Muscle of leg (tissue), 16 donors: ENCODE measurements at places on chromosomes 1 and 21. TPM values are rescaled to one million over a fixed set of nuclear protein-coding genes. Genes with fewer than 3 reads are reported as not detected.

The SETD4 gene
- 15.9 TPM for total RNA-seq

The LRRC41 gene
- 49.5 TPM for total RNA-seq

The ACBD3 gene
- 32.8 TPM for total RNA-seq

The SNIP1 gene
- 7.2 TPM for total RNA-seq

- DNase-seq, result no peak
- no peak overlapping the region for H3K4me3 ChIP-seq
- no peaks in the 10 kb centered on the region for H3K36me3 ChIP-seq
- no peaks in the 10 kb centered on the region for H3K27me3 ChIP-seq
These were observed 119.9 kb downstream of the KCNJ15 start for GRCh38 chr21:38376693-38377092.

- H3K27me3 ChIP-seq, result no peaks in the 10 kb centered on the region
- no peaks in the 10 kb centered on the region for H3K36me3 ChIP-seq
- H3K27ac ChIP-seq, result no peak overlapping the region
- H3K4me1 ChIP-seq, result peaks cover 15% of the 10 kb centered on the region
These were observed 37.5 kb downstream of the XCL2 start for GRCh38 chr1:168506204-168506819.

DNA sequence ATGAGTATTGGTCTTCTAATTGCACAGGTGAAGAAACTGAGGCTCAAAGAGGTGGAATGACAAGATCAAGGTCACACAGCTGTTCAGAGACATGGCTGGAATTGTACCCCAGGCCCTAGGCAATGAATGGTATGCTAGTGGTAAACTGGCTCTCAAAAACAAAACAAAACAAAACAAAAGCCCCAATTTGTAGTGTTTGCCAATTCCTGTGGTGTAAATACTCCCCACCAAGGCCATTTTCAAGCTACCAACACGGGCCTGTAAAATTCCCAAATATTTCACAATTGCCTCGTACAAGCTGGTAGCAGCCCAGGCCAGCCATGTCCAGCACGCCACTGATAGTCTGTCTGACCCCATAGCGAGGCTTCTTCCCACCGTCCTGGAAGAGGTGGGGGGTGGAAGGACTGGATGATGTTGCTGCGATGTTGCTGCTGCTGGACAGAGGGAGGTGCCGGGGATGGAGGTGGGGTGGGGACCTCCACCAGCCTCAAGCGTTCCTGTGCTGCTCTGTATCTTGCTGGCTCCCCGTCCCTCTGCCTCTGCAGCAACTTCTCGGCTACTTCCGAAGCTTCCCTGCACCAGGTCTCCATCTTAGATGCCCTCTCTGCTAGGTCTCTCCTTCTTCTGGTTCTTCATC lies 62.2 kb upstream of the RUNX3 start:
- H3K27ac ChIP-seq, result no peak overlapping the region
- H3K4me3 ChIP-seq, result no peak overlapping the region
- H3K4me1 ChIP-seq, result peaks cover 5% of the 10 kb centered on the region
- H3K36me3 ChIP-seq, result no peaks in the 10 kb centered on the region
- no peak for DNase-seq

GRCh38 chr1:62349470-62350233 lies 30.4 kb upstream of the KANK4 start:
- no peak overlapping the region for H3K4me3 ChIP-seq
- H3K27ac ChIP-seq, result no peak overlapping the region
- H3K4me1 ChIP-seq, result peaks cover 12% of the 10 kb centered on the region
- H3K36me3 ChIP-seq, result no peaks in the 10 kb centered on the region
- DNase-seq, result no peak

GRCh38 chr1:23953020-23953419 lies 6.6 kb upstream of the PNRC2 start:
- no peaks in the 10 kb centered on the region for H3K27me3 ChIP-seq
- H3K4me3 ChIP-seq, result no peak overlapping the region
- no peak overlapping the region for H3K27ac ChIP-seq
- H3K36me3 ChIP-seq, result no peaks in the 10 kb centered on the region
- peaks cover 11% of the 10 kb centered on the region for H3K4me1 ChIP-seq

DNA sequence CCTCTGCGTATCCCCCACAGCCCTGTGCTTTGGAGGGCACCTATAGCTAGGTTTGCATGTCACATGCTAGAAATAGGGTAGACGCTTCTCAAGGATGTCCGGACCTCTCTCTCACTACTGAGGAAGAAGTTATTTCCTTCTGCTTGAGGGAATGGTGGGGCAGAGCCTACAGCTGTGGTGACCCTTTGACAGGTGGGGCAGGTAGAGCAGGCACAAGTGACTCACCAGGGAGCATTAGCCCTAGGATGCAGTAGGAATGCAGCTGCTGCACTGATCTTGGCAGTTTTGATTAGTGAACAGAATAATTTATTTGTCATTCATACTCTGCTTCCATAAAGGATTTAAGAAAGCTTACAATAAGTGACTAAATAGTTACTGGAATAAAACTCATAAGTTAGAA lies 129.6 kb upstream of the HOOK1 start:
- no peak overlapping the region for H3K4me3 ChIP-seq
- DNase-seq, result no peak
- H3K36me3 ChIP-seq, result no peaks in the 10 kb centered on the region

DNA sequence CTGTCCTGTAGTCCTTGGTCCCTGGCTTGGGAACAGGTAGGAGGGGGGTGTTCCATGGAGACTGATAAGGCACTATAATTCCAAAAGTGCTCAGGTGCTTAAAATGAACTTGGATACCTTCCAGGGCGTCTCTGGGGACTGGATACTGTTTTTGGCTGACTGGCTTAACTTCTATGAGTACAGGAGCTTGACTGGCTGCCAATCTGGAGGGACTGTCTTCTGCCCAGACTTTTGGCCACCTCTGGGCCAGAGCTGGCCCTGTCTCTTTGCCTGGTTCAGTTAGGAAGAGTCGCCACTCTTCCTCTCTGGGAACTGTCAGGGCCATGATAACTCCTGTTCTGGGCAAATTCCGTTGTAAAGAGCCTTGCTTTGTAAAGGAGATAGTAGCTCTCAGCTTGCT lies 407.0 kb downstream of the TGFB2 start:
- DNase-seq, result no peak
- H3K4me1 ChIP-seq, result no peaks in the 10 kb centered on the region
- H3K36me3 ChIP-seq, result no peaks in the 10 kb centered on the region

DNA sequence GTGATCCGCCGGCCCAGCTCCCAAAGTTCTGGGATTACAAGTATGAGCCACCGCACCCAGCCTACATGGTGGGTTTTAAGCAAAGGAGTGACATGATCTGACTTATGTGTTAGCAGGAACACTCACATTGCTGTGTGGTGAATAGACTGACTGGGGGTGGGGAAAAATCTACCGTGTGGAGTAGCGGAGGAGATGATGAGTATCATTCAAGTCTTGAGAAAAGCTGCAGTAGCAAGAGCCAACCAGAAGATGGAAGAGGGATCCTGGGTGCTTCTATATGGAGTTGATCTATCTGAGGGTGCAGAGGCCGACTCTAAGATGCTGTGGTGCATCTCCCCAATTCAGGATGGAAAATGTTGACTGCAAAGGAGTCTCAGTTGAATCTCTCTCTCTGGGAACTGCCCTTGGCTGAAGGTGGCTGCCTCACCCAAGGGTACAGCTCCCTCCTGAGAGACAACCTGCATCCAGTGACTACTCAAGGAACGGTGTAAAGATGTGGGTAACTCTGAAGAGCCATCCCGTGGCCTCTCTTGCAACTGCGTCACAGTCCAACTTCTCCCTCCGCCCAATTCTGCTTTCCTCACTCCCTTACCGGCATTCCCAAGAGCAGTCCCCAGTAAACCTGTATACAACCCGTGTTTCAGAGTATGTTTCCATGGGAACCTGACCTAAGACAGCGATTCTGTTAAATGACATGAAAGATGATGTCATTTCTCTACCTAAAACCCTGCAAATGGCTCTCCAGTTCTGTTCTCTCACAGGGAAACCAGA lies 7.4 kb upstream of the B3GALNT2 start:
- H3K27ac ChIP-seq, result no peak overlapping the region
- H3K36me3 ChIP-seq, result no peaks in the 10 kb centered on the region
- no peaks in the 10 kb centered on the region for H3K27me3 ChIP-seq
- no peak for DNase-seq
- no peak overlapping the region for H3K4me3 ChIP-seq

GRCh38 chr21:16468184-16468583 lies 738.4 kb downstream of the USP25 start:
- H3K4me3 ChIP-seq, result no peak overlapping the region
- DNase-seq, result no peak
- no peak overlapping the region for H3K27ac ChIP-seq
- no peaks in the 10 kb centered on the region for H3K4me1 ChIP-seq

DNA sequence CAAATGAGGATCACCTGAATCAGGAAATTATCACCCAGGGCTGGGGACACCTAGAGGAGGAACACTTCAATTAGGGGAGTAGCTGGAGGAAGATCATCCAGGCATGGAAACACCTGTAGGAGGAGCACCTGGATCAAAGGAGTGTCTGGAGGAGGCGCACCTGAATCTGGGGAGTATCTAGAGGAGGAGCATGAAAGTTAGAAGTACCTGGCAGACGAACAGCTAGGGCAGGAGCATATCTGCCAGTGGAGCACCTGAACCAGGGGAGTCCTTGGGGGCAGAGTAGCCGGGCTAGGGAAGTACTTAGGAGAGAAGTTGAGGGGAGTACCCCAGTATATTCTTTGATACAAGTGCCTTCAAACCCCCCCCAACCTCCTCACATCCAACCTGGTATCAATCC lies 1.3 kb downstream of the C1orf210 start:
- no peak overlapping the region for H3K27ac ChIP-seq
- no peak overlapping the region for H3K4me3 ChIP-seq
- H3K36me3 ChIP-seq, result no peaks in the 10 kb centered on the region
- peaks cover 4% of the 10 kb centered on the region for H3K27me3 ChIP-seq
- DNase-seq, result no peak
- H3K4me1 ChIP-seq, result no peaks in the 10 kb centered on the region

- DNase-seq, result peak; percentile 66
- H3K27me3 ChIP-seq, result no peaks in the 10 kb centered on the region
- peak overlapping the region; percentile 35 for H3K27ac ChIP-seq
- H3K4me3 ChIP-seq, result no peak overlapping the region
- peaks cover 3% of the 10 kb centered on the region for H3K4me1 ChIP-seq
These were observed 48.0 kb downstream of the TOR3A start for GRCh38 chr1:179129702-179130473.

- H3K27ac ChIP-seq, result no peak overlapping the region
- H3K27me3 ChIP-seq, result peaks cover 3% of the 10 kb centered on the region
- DNase-seq, result peak; percentile 13
- H3K36me3 ChIP-seq, result no peaks in the 10 kb centered on the region
- H3K4me1 ChIP-seq, result peaks cover 4% of the 10 kb centered on the region
These were observed 152.7 kb downstream of the DAB1 start for GRCh38 chr1:57270927-57271698.

GRCh38 chr1:34808051-34808810 lies 15.4 kb downstream of the GJA4 start:
- no peak for DNase-seq
- H3K27me3 ChIP-seq, result no peaks in the 10 kb centered on the region
- H3K27ac ChIP-seq, result no peak overlapping the region
- H3K36me3 ChIP-seq, result no peaks in the 10 kb centered on the region
- H3K4me1 ChIP-seq, result no peaks in the 10 kb centered on the region

DNA sequence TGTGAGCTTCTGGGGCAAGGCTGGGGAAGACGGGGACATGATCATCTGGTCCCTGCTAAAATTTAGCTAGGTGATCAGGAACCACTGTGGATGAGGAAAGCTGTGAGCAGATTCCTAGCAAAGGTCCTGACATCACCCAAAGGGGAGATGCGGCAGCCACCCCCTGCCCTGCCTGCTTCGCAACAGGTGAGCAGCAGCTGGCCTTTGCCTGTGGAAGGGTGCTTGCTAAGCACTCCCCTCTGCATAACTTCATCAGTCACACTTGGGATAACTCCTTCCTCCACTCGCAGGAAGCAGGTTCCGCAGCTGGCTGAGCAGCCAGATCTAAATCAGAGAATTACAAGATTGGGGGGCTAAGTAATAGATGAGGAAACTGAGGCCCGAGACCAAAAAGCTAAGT lies 51.2 kb downstream of the KCNN3 start:
- no peak for DNase-seq
- peaks cover 43% of the 10 kb centered on the region for H3K4me1 ChIP-seq
- H3K27me3 ChIP-seq, result peaks cover 2% of the 10 kb centered on the region
- H3K4me3 ChIP-seq, result no peak overlapping the region
- no peak overlapping the region for H3K27ac ChIP-seq

- H3K27me3 ChIP-seq, result no peaks in the 10 kb centered on the region
- H3K4me1 ChIP-seq, result no peaks in the 10 kb centered on the region
- H3K27ac ChIP-seq, result no peak overlapping the region
- no peak overlapping the region for H3K4me3 ChIP-seq
- H3K36me3 ChIP-seq, result no peaks in the 10 kb centered on the region
These were observed 536.8 kb downstream of the KCNT2 start for GRCh38 chr1:196071447-196071846.

DNA sequence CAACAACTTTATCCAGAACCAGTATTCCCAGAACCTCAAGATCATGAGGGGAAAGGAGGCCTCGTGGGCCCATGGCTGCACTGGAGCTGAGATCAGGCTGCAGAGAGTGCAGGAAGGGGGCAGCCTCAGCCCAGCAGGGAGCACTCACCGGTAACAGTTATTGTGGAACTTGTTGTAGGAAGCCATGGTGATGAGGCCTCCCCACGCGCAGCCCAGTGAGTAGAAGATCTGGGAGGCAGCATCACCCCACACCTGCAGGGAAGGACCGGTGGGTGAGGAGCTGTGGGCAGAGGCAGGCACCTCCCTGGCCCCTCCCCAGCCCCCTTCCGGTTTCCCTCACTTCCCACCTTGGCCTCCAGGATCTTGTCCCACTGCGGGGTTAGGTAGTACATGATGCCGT lies 10.8 kb downstream of the CCDC24 start:
- DNase-seq, result no peak
- no peaks in the 10 kb centered on the region for H3K36me3 ChIP-seq
- H3K4me1 ChIP-seq, result peaks cover 14% of the 10 kb centered on the region
- no peak overlapping the region for H3K4me3 ChIP-seq
- no peak overlapping the region for H3K27ac ChIP-seq

GRCh38 chr21:36968414-36968813 lies 1.9 kb upstream of the HLCS start:
- no peaks in the 10 kb centered on the region for H3K27me3 ChIP-seq
- DNase-seq, result no peak
- peaks cover 3% of the 10 kb centered on the region for H3K36me3 ChIP-seq
- H3K4me3 ChIP-seq, result no peak overlapping the region

GRCh38 chr1:79497193-79497773 lies 490.8 kb upstream of the ADGRL4 start:
- H3K27ac ChIP-seq, result no peak overlapping the region
- no peak overlapping the region for H3K4me3 ChIP-seq
- H3K27me3 ChIP-seq, result no peaks in the 10 kb centered on the region
- DNase-seq, result peak; percentile 25
- no peaks in the 10 kb centered on the region for H3K4me1 ChIP-seq
- no peaks in the 10 kb centered on the region for H3K36me3 ChIP-seq
